CD14-positive monocyte (primary cell): ENCODE measurements at places on chromosomes 2 and 18.
A peak's percentile ranks its signal among the peaks of the same experiment; 100 is the strongest.

DNA sequence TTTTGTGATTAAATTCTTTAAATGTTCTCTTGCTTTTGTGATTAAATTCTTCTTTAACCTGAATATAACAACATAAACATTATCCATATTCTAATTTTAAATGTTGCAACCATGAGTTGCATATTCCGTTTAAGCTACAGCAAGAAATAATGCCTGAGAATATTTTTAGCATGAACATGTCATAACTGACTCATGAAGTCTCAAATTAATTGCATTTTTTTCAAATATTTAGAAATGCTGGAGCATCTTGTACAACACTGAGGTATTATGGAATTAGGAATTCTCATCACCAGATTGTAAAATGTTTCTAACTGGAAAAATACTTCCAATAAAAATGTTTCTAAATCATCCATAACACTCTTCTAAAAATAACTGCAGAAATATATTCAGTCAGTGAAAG is 14.7 kb downstream of the ROCK2 start:
- DNase-seq: no peak

DNA sequence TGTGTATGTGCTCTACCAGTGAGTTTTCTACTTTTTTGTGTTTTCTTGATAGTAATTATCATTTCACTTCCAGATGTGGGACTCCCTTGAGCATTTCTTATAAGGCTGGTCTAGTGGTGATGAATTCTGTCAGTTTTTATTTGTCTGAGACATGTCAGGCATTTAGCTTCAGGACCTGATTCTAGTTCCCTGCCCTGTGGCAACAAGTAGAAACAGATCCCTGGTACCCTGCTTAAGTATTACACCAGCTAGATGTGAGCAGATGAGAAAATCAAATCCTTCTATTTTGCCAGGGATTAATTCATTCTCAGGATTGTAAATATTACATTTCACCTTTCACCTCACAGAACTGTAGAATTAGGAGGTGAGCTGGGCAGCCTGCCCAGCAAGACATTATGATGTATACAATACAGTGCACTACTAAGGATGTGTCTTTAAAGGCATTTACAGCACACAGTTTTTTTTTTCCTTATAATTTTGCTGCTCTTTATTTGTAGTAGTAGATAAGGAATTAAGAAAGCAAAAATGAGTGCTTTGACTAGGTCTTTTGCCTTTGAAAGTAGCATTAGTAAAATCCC is 35.1 kb downstream of the GALM start:
- no peak for DNase-seq

- DNase-seq: peak; percentile 85
These were observed 206.9 kb downstream of the ARL4C start for GRCh38 chr2:234289834-234290590.

DNA sequence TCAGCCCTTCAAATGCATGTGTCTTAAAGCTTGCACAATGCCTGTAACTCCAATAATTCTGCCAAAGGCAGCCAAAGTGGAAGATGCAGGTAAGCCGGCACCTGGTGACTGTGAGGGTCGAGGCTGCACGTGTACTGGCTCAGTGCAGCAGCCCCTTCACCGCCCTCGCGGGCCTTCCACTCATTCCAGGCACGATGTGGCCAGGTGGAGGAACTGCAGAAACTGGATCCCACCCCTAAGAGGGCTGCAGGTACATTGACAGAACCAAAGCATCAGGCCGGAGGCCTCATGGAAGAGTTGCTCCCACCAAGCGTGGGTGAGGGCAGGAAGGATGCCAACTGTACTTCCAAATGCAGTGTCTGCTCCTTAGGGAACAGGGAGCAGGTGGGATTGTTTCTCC is 253.4 kb downstream of the HDAC4 start:
- DNase-seq: no peak

DNA sequence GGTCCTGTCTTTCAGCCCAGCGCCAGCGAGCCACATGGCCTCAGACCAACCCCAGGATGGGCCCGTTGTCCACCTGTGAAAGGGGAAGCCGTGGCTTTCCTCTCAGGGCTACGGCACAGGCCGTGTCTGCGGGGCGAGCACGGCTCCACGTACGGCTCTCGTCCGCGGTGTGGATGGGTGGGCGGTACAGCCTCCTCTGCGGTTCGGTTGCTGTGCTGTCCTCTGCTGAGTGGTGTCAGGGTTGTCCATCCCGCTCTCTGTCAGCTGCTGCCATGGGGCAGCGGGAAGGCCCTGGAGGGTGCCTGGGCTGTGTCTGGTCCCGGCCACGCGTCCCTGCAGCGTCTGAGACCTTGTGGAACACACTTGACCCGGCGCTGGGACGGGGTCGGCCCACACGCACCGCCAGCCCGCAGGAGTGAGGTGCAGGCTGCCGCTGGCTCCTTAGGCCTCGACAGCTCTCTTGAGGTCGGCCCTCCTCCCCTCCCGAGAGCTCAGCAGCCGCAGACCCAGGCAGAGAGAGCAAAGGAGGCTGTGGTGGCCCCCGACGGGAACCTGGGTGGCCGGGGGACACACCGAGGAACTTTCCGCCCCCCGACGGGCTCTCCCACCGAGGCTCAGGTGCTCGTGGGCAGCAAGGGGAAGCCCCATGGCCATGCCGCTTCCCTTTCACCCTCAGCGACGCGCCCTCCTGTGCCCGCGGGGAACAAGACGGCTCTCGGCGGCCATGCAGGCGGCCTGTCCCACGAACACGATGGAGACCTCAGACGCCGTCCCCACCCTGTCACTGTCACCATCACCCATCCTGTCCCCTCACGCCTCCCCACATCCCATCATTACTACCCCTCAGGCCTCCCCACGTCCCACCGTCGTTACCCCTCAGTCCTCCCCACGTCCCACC is 128.7 kb downstream of the NFATC1 start:
- no peak for DNase-seq

GRCh38 chr2:19033240-19033639 is 325.2 kb downstream of the OSR1 start:
- DNase-seq: no peak

DNA sequence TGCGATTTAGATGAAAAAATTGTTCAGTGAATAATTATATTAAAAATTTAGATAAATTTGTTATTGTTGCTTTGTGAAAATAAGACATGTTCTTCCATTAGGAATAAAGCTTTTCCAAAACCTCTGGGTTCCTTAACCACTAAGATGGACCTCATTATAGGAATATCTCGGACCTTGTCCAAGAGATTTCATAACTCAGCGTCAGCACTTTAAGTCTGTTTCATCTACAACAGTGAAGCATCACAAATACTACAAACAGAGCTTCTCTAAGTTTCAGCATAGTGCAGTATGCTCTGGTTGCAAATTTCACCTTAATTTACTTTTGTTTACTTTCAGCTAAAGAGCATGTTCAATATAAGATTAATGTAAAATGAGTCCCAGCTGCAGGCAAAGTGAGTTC is 150.3 kb downstream of the UBE2E3 start:
- no peak for DNase-seq

DNA sequence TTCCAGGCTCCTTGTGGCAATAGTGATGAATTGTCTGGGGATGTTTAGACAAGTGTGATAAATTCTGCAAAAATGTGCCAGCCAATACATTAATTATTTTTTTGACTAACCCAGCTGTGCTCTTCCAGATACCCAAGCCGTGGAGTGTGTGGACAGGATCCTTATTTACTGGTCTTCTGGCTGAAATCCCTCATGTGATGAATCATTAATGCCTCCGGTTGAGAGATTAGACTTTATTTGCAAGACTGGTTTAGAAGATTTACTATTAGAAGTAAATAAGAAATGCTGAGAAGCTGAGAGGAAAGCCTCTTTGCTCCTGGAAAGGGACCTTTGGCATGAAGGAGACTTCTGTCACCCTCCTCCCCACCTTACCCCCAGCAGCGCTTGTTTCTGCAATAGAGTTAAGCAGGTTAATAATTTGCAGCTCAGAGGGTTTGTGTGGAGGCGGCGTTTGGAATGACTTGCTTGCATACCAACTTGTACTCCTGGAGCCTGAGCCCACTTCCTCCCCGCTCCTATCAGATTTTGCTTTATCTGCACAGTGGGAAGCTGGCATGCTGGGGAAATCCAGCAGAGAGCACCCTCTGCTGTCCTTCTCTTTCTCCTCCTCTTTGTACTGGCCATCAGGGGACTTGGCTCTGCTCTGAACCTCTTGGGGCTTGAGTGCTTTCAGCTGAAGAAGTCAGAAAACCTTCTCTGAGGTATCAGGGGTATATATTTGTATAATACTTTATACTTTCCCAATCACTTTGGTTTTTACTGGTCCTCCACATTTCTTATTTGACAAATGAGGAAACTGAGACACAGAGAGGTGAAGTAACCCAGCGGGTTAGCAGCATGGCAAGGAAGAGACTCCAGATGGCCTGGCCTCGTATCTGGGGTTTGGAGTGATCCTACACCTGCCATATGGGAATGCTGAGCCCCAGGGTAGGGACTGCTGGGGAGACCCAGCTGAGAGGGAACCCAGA is 16.3 kb downstream of the SLC3A1 start:
- DNase-seq: no peak

DNA sequence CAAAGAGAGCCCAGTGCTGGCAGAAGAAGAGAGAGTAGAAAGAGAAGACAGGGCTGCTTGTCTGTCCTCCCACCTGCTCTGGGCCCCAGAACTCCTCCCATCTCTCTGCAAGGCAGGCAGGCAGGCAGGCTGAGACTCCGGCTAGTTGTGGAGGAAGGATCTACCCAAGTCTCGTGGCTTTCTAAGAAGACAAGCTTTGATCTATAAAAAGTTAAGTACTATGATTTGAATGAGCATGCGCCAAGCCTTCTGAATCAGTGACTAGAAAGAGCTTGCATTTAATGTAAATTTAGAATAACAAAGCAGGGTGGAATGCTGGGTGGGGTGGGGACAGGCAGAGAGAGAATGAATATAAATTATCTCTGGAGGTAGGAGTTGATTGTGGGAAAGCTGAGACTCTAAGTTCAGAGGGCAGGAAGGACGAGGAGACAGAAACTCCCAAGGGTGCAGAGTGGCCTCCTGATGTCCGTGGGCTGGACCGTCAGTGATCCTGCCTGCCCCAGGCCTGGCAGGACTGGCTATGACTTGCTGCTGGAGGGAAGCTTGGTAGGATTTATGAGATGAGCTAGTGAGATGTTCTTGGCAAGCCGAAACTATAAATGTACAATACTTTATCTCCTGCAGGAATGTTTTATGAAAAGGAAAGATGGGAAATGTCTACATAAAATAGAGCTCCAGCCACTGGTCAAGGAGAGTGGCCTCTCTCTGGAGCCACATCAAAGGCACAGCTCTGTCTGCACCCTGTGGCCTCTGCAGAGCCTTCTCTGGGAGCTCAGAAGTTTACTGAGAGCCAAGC is 447.5 kb downstream of the TNS1 start:
- no peak for DNase-seq

DNA sequence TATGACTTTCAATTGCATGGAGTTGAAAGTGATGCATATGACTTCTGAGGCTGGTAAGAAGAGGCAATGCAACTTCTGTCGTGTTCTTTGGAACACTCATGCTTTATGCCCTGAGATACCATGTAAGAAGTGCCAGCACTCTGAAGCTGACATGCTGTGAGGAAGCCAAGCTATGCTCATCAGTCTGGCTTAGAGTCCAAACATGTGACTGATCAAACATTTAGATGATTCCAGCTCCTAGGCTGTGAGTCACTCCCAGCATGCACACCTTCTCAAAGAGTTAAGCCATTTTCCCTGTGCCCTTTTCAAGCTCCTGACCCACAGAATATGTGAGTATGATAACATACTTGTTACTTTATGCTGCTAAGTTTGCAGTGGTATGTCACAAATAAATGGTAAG is 15.8 kb upstream of the VRK2 start:
- no peak for DNase-seq

DNA sequence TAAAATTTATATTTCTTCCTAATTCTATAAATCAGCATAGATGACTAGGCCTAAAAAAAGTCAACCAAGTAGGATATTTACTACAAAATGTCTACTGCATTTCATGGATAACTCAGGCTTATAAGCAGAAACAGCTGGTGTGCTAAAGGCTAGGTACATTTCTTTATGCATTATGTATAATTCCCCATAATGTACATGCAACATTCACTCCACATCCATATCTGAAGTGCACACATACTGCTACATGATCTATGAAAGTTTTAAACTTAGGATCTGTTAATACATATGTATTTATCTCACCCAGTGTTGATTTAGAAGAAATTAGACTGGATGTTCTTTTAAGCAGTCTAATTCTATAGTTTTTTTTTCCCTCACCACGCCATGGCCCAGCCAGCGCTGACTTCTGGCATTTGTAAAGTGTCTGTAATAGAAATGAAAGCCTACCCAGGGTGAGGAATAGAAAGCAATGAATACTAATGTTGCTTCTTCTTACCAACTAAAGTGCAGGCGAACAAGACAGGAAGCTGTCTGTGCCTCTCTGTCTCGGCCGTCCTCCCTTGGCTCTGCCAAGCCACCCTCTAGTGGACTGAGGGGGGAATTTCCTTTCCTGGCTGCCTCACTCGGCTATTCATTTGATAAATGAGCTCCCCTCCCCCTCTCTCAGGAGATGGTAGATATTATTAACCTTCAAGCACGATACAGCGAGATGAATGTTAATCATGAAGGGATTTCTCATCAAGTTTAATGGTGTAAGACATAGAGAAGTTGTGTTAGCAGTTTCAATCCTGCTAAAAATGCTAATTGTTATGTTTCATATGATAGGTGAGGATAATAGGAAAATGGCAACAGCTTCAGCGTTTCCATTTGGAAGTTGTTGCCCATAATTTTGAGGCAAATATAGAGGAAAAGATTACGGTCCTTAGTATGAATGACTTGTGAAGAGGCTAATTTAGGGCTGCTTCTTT is 384.5 kb downstream of the MTX2 start:
- no peak for DNase-seq

- DNase-seq: no peak
These were observed 30.9 kb downstream of the GAREM1 start for GRCh38 chr18:32439802-32440201.

- DNase-seq: no peak
These were observed 514.2 kb upstream of the MYT1L start for GRCh38 chr2:2845267-2845666.

- DNase-seq: no peak
These were observed 13.9 kb downstream of the UBXN4 start for GRCh38 chr2:135755573-135755972.

DNA sequence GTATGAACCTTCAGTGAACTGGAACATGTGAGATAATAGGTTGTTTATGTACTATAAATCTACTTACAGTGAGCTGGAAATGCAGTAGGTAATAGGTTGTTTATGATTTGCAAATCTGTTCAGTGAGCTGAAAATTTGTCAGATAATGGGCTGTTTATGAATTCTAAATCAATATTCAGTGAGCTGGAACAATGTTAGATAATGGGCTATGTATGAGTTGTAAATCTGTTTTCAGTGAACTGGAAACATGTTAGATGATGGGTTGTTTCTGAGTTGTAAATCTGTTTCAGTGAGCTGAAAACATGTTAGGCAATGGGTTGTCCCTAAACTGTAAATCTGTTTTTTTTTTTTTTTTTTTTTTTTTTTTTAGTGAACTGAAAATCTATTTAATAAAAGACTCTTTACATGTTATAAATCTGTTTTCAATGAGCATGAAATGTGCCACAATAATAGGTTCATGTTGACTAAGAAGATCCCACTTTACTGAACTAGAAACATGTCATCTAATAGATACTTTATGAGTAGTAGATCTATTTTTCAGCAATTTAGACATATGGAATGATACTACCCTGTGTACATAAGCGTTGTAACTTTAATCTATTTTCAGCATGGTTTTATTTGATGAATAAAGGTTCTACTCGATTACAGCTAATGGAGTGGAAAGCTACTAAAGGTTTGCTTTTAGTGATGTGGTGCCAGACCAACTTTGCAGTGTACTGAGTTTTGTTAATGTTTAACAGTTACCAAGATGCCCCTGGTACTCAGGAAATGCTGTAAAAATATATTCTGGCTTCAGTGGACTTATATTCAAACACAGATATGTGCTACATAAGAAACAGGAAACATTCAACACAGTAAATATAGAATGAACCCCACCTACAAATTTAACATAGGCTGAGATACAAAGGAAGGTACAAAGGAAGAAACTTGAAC is 1471.8 kb downstream of the LRP1B start:
- DNase-seq: no peak
